ENCODE measurements at places on chromosomes 7 and 10.

- DNase-seq: no peak
Measured at GRCh38 chr7:22675421-22675820, 51.6 kb upstream of the IL6 start.

DNA sequence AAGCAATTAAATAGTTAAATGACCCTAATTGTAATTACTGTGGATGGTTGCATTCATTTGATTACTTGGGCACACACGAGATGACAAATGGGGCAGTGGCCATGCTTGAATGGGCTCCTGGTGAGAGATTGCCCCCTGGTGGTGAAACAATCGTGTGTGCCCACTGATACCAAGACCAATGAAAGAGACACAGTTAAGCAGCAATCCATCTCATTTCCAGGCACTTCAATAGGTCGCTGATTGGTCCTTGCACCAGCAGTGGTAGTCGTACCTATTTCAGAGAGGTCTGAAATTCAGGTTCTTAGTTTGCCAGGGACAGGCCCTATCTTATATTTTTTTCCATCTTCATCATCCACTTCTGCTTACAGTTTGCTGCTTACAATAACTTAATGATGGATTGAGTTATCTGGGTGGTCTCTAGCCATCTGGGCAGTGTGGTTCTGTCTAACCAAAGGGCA is 8.3 kb downstream of the PCBD1 start:
- DNase-seq: no peak

DNA sequence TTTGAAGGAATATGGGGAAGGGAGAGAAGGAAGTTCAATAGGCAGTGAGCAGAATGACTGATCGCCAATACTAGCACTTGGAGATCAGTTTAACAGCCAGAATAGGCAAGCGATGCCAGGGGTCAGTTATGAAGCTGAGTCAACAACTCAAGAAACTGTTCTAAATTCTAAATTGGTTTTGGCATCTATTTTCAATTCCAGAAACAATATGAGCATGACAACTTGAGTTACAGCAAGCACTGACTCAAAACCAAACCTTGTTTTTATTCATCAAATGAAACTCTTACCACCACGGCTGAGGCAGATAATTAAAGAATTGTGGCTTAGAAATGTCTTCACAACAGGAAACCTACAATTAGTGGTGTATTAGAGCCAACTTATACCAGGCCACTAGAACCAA is 180.5 kb upstream of the ASAH2 start:
- no peak for DNase-seq

DNA sequence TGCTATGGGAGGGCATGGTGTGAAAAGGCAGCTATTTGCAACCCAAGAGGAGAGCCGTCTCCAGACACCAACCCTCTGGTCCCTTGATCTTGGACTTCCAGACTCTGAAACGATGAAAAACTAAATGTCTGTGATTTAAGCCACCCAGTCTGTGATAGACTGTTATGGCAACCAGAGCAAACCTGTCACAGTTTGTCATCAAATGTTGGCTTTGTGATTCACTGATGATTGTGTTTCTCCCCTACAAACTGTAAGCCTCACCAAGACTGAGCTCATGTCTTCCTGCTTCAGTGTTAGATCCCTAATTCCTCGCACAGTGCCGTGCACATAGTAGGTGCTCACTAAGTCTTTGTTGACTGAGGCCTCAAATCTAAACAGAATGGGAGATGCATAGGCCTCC is 224.6 kb upstream of the PITRM1 start:
- DNase-seq: no peak
